ENCODE measurements at places on chromosomes 1 and 21.

GRCh38 chr1:159646687-159647086 lies 59.1 kb downstream of the APCS start:
- no peak for DNase-seq

DNA sequence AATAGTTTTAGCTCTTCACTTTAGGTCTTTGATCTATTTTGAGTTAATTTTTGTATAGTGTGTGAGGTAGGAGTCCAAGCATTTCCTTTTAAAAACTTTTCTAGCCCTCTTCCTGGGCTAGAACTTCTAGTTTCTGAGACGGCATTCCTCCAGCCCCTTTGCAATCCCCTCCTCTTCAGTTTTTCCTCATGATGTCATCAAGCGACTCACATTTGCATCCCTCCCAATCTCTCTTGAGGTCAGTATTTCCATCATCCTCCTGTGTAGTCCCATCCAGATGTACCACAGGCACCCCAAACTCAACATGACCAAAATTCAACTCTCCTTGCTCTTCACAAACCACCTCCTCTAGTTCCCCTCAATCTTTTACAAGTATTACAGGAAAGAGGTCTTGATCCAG lies 10.7 kb downstream of the HMGN2 start:
- no peak for DNase-seq

DNA sequence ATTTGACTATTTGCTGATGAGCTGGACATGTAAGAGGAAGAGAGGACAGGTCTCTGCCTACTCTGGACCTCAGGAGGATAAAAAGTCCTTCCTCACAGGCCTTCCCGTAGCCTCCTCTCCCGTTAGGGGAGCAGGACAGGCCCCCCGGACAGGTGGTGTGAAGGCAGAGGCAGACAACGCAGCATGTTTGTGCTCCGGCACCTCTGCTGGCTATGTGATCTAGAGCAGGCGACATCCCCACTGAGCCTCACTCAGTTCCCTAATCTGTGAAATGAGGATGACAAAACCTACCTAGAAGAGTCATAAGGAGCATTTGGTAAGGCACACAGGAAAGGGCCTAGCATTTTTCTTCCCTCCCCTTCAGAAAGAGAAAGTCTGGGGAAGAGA lies 34.8 kb downstream of the KIAA1614 start:
- no peak for DNase-seq

DNA sequence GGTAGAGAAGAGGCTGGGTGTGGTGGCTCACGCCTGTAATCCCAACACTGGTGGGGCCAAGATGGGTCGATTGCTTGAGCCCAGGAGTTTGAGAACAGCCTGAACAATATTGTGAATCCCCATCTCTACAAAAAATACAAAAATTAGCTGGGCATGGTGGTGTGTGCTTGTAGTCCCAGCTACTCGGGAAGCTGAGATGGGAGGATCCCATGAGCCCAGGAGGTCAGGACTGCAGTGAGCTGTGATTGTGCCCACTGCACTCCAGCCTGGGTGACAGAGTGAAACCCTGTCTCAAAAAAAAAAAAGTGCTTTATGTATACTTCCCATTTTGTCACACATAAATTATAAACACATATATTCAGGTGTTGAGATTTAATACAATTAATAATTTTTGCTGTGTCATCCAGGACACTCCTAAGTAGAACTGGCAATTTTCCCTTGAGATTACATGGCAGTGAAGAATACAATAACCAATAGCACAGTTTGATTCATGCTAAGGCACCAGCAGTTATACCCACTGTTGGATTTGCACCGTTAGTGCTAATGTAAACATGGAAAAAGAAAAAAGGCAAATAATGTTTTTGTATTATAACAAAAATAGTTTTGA lies 15.5 kb downstream of the GABPB2 start:
- DNase-seq: no peak

DNA sequence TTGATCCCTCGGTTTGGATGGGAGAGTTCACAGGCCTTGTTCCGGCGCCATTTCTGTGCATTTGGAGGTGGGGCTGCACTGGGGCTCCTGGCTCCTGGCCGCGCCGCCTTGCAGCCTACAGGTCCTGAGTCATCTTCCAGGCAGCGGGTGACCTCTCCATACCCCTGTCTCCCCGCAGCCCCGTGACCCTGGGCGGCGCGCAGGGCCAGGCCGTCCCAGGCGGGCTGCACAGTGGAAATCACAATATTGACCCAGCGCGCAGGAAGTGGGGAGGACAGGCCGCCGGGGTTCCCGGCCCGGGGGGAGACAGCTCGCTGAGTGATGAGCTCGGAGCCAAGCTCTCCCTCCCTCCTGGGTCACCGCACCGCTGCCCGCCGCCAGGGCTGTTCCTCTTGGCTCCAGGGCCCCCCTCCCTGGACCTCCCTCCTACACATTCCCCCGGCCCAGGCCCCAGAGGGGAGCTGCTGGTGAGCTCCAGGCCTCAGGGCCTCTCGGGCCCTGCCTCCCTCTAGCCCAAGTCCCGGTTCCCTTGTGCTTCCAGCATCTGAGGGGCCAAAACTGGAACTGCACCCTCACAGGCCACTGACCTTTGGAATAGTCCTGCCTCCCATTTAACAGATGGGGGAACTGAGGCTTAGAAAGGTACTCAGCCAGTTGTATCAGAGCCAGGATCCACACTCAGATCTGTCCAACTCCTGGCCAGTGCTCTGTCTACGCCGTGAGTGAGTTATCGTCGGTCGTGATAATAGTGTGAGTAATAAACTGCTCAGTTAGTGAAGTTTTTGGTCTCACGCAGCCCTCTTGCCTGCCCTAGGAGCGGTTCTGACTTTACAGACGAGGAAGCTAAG lies 142.9 kb upstream of the WNT4 start:
- no peak for DNase-seq

GRCh38 chr1:21685946-21686678 lies 17.0 kb upstream of the RAP1GAP start:
- DNase-seq: no peak

DNA sequence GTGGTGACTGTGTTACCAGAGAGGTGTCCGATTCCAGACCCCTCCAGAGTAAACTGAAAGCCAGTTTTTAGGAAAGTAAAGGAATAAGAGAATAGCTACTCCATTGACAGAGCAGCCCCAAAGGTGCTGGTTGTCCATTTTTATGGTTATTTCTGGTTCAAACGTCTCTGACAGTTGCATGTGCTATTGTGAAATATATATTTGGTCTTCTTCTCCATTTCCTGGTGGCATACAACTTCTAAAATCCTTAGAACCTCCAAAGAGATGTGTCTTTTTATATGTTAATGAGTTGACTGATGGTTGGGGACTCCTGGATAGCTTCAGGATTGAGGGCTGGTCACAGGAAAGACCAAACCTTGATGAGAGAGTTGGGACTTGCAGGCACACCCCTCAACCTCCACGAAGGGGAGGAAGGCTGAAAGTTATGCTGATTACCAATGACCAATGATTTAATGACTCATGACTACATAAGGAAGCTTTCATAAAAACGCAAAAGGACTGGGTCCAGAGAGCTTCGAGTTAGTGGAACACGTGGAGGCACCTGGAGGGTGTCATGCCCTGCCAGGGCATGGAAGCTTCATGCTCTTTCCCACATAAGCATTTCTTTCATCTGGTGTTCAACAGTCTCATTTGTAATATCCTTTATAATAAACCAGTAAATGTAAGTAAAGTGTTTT lies 100.7 kb downstream of the SLC16A1 start:
- DNase-seq: no peak

DNA sequence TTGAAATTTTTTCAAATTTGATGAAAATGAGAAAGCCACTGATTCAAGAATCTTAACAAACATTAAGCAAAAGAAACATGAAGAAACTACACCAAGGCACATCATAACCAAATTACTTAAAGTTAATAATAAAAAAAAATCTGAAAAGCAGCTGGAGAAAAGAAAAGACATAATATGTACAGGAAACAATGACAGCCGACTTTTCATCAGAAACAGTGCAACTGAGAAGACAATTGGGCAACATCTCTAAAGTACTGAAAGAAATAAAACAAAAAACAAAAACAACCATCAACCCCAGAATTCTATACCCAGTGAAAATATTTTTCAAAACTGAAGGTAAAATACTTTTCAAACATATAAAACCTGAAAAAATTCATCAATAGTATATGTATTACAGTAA lies 73.8 kb upstream of the DMRTA2 start:
- DNase-seq: no peak

- DNase-seq: no peak
Measured at GRCh38 chr1:91594383-91595055, 93.9 kb downstream of the CDC7 start.

- peak; percentile 41 for DNase-seq
Measured at GRCh38 chr1:199463521-199464127, 563.9 kb upstream of the NR5A2 start.

DNA sequence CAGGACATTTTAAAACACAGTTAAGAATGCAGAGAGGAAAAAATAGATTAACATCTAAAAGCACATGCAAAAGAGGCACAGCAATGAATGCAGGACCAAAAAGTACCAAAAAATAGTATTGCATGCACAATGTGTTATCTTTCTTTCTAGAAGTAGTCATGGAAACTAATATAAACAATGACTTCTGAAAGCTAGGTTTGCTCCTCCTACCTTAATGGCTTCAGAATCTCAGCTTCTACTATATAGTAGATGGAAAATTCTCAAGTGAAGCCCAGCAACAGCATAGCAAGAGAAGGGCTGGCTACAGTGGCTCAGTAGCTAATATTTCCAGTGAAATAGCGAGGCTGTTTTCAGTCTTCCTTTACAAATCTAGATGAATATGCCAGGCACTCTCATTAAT lies 125.1 kb downstream of the CRB1 start:
- DNase-seq: no peak

GRCh38 chr1:4079815-4080214 lies 179.7 kb upstream of the C1orf174 start:
- DNase-seq: no peak

- no peak for DNase-seq
Measured at GRCh38 chr1:56435434-56436262, 143.7 kb downstream of the PLPP3 start.

- DNase-seq: no peak
Measured at GRCh38 chr1:198883184-198883583, 244.3 kb downstream of the PTPRC start.

- no peak for DNase-seq
Measured at GRCh38 chr21:22885614-22886013, 1887.4 kb downstream of the NCAM2 start.

DNA sequence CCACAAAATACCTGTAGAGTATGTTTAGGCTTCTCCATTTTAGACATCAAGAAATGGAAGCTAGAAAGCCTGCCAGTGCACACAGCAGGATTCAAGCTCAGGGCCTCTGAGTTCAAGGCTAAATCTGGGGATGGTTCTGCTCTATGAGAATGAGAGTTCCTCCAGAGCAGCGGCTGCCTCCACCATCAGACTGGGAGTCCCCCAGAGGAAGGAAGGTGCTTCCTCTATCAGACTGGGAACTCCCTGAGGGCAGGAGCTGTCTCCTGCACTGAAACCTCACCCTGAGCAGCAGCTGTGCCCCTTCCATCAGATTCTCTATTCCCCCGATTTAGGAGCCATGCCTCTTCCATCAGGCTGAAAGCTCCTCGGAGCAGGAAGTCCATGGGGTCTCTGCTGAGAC lies 20.1 kb downstream of the PLA2G5 start:
- DNase-seq: no peak

- DNase-seq: peak; percentile 38
Measured at GRCh38 chr1:150813028-150813707, 5.1 kb upstream of the CTSK start.

DNA sequence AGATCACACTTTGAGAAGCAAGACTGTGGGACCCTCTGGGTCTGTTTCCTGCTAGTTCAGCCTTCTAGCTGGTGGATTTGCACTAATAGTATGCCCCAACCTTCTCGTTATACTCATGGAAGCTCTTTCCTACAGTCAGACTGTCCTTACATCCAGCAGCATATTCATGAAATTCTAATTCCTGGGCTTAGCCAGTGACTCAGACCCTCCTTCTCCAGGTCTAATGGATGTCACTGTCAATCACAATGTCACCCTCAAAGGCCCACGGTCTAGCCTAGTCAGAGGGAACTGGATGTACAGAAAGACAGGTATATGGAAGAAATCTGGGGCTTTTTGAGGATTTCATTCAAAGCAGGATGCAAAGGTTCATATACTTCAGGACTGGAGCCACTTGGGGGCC lies 72.4 kb downstream of the KCNJ15 start:
- DNase-seq: no peak

DNA sequence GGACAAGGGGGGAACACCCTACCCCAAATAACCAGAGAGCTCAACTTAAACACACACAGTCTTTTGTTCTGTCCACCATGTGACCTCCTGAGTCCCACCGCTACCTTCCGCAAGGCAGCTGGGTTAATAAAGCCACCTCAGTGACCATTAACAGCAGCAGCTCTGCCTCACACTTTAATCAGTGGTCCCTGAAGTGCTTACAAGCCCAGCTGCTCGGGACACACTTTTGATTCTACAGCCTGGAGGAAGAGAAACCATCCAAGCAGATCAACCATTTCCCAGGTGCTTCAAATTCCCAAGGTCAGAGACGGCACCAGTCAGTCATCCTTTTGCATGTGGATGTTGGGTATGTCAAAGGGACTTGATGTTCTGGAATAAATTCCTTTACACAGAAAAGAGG lies 70.1 kb downstream of the KCNJ15 start:
- DNase-seq: no peak

DNA sequence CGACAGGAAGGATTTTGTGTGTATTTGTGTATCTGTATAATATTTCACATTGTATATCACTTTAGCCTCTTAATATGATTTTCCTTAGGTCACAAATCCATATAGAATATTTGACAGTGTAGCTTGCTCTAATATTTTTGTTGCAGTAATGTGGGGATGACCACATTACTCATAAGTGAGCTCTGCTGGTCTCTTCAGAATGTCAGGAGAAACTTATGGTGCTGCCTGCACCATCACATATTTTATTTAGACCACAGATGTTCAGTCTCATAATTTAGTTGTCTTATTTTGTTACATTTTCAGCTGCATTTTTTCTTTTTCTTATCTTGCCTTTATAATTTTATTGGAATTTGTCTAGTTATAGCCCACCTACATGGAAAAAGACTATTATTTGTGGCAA lies 205.3 kb downstream of the PBX1 start:
- no peak for DNase-seq

- peak; percentile 71 for DNase-seq
Measured at GRCh38 chr21:46622226-46622625, 13.2 kb upstream of the PRMT2 start.

DNA sequence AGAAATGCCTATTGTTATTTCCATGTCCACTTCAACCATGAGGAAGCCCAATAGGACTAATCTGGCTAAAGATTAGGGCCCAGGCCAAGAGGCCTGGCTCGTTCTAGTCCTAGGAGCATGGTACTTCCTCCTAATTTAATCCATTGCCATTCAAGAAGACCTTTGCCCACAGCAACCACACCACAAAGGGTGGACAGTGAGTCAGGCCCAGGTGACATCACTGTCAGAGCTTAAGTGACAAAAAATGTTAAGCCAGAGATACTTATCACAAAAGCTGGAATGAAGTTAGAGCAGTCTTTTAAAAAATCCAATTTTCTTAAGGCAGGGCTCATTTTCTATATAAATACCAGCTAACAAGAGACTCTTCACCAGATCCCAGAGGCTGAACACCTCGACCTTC lies at the start of gene SPRR3:
SPRR3 (plus strand) TSS at position 368 of the 400 bp plus-strand sequence. CDS start 1,272 bp downstream, outside the sequence.
- DNase-seq: no peak

DNA sequence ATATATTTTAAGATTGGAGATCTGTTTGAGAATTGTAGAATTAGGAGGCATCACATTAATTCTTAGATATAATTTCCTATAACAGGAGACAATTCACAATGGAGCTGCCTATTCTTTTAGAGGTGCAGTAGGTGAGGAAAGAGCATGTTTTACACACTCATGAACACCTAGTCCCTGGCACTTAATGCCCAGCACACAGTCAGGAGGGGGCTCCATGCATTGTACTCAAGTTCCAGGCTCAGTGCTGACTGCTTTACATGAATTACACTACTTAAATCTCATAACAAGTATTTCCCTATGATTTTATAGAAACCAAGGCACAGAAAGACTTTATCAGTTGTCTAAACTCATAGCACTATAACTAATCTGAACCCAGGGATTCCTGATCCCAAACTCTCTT lies 360 bp upstream of the GBP3 start:
- no peak for DNase-seq
